Fibroblast of mammary gland (primary cell): ENCODE measurements at places on chromosomes 12 and 14.

DNA sequence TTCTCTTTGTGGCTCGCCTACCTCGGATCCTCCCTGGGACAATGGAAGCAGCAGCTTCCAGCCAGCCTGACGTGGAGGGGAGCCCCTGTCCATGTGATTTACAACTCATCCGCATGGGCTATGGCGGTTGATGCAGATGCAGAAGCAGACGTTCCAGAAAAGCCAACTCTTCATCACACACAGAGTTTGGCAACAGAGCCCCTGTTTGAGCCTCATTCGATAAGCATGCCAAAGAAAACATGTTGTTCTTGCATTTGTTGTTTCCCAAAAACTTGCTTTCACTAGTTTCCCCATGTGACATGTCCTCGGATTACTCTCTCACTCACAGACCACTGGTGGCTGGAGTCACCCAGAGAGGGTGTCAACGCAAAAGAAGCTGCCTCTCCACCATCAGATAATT lies 16.4 kb upstream of the TC2N start:
- peak; percentile 89 for DNase-seq

DNA sequence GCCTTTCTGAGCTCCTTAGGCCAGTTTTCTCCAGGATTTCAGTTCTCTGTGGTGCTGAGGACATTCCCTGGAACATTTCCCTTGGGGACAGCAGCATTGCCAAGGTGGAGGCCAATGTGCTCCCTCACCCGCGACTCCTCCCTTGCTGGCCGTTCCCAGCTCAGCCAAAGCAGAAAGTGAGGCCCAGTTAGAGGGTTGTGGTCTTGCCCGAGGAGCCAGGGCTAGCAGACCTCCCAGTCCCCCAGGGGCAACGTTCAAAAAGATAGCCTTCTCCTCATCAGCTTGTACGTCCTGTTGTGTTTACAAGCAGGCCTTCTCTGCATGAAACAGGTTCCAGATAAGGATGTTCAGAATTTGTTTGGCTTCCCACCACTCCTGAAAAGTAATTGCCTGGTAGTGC lies 78.4 kb downstream of the SSPN start:
- no peak for DNase-seq

DNA sequence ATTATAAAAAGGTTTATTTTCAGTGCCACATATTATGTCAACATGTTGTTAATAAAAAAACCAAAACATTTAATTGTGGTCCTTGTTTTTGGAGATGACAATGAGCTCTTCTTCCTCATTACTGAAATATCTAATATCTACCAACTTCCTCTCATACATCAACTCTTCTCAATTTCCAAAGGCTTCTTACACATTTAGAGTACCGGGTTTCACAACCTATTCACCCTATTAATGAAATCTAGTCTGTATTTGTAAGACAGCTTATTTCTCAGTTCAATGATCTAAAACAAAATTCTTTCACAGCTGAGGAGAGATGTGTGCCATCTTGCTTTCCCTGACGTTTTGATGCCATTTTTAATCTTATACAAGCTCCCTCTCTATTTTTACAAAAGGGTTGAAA lies 14.5 kb downstream of the NRDE2 start:
- no peak for DNase-seq

DNA sequence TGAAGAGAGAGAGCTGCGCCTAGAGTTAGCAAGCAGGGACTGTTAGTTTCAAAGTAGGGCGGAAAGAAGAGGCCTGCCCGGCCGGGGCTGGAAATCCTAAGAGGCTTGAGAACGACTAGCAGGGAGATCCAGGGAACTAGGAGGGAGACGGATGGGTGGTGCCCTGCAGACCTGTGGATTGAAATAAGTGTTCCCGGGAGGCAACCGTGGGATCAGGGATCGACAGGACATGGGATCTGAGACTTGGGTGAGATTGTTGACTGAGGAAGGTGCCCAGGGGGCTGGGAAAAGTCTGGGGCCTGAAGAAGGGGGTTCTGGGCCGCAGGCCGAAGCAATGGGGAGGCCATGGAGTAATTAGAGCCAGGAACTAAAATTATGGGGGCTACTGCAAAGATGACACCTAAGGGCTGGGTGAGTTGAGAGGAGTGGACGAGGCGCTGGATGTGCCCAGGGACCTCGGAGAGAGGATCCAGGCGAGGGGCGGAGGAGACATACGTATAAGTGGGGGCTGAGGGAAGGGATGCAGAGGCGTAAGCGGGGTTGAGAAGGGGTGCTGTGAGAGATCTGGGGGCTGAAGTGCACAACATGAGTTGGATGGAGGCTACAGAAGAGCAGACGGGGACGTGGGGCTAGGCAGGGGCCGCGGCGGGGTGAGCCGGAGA lies 635 bp downstream of the LTA4H start:
- peak; percentile 35 for DNase-seq

- peak; percentile 62 for DNase-seq
Measured at GRCh38 chr12:9925705-9926393, 6.3 kb downstream of the CLEC2A start.

GRCh38 chr12:51972849-51973273 lies 21.4 kb downstream of the ACVR1B start:
- peak; percentile 89 for DNase-seq

GRCh38 chr12:24360907-24361306 lies 411.4 kb upstream of the SOX5 start:
- DNase-seq, result peak; percentile 7

DNA sequence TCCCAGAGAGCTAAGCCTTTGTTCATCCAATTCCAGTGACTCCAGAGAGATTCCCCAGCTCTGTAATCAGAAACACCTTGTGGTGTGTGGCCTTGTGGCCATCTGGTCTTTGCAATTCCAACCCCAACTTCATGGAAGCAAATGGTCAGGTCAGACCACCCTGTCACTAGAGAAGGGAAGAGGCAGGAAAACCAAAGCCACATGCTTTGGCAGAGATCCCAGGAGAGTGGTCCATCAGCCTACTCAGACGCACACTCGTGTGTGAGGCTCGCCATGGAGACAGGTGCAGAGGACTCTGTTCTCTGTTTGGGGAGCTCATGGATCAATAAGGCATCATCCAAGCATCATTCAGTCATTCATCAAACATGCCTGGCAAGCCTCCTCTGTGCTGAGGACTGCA lies 46.2 kb upstream of the TUNAR start:
- DNase-seq, result no peak

DNA sequence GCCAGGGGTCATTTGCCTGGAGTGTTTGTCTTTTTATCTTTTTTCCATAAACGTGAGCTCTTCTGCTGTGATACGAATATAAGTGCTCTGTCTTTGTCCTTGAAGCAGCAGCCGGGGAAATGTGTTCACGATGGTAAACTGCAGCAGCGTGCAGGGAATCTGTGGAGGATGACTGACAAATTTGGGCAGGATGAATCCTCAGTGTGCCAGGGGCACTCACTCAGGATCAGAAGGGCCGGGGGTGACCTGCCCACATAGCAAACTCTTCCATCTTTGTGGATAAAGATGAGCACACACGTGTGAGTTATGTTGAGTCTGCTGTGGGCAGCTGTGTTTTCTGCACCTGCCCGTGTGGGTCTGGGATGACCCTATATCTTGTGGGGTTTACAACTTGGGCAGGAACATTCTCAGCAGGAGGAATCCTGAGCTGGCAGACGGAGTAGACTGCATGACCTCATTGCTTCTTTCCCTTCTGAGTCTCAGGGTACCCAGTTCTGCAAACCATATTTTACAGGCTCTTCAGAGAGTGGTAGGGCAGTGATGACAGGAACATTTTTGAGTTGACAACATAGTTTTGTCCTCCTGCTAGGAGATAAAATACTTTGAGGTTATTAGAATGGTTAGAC lies 711 bp downstream of the ANO4 start:
- no peak for DNase-seq

- DNase-seq, result peak; percentile 54
Measured at GRCh38 chr12:131737150-131737827, 26.4 kb downstream of the SFSWAP start.

DNA sequence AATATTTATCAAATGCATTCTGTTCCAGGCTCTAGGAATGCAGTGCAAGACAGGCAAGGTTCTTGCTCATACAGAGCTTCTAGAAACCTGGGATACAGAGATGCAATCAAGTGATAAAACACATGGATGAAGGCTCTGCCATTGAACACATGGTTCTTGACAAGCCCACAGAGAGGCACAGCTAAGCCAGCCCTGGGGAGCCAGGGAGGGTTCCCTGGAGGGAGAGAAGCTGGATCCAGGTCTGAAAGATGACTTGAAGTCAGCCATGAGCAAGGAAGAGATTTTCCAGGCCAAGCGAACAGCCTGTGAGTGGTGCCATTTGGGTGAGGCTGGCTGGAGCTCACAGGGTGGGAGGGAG lies 66.2 kb downstream of the IRF2BPL start:
- DNase-seq, result no peak

DNA sequence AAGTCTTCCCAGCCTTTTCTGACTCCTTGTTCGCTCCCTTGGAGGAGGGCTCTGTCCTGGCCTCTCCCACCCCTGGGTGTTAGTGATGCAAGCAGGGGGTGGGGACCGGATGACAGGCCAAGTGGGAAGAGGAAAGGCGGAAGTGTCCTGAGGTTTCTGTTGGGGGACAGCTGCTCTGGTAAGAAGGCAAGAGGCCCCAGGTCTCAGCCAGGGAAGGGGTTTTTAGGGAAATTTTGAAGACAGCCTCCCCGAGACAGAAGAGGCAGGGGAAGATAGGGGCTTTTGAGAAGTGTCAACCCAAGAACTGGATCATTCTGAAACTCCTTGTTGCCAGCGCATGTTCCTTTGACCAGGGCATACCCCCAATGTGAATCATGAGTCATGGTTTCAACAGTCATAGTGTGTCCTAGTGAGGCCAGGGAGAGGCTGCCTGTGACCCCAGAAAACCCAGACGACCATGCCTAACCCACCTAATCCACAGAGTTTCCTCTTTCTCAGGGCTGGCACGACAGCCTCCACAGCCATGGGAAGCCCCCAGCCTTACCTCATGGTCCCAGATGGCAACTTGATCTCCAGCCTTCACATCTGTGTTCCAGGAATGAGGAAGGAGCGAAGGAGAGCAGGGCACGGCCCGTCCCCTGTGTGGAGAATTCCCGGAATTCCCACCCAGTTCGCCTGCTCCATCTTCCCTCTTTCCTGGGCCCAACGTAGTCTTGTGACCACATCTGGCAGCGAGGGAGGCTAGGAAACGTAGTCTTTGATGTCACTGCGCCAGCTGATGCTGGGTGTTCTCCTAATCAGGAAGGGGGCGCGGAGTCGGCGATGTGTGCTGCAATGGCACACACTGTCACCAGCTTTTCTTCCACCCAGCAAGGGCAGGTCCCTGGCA lies 4.9 kb upstream of the GPR132 start:
- peak; percentile 60 for DNase-seq

DNA sequence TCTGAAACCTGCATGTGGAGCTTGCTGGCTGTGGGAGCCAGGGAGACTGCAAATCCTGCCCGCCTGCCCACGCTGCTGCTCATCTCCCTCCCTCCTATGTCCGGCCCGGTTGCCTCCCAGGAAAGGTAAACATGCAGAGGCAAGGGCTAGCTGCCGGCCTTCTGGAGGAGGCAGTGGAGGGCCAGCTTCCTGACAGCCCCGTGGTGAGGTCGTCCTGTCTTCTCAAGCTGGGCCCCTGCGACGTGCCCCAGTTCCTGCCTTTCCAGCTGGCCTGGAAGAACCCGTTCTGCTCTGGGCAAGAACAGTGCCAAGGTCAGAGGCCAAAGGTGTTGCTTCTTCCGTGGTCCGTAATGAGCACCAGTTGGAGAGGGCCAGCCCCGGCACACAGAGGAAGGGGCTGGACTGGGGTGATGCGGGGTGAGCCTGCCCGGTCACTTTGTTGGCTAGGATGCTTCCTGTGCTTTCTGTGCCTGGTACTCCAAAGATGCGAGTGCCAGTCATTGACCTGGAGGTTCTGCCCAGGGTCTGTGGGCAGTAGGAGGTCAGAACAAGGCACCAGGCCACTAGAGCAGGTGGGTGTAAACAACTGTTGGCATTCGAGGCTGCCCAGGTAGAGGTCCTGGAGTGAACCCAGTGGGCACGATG lies 25.3 kb downstream of the TPCN1 start:
- DNase-seq, result no peak

- no peak for DNase-seq
Measured at GRCh38 chr12:75207338-75208083, 2.1 kb downstream of the KCNC2 start.
